ENCODE measurements at places on chromosomes 1 and 21. TPM values are rescaled to one million over a fixed set of nuclear protein-coding genes. Genes with fewer than 3 reads are reported as not detected.

GRCh38 chr1:72891976-72892375 is 609.6 kb upstream of the NEGR1 start:
- no peaks in the 10 kb centered on the region for H3K27me3 ChIP-seq
- no peak overlapping the region for H3K4me3 ChIP-seq
- no peak for DNase-seq
- no peaks in the 10 kb centered on the region for H3K36me3 ChIP-seq

GRCh38 chr1:76374086-76374485 is 299.5 kb downstream of the ST6GALNAC3 start:
- no peaks in the 10 kb centered on the region for H3K36me3 ChIP-seq
- H3K4me1 ChIP-seq = peaks cover 26% of the 10 kb centered on the region
- peak; percentile 97 for DNase-seq
- peak overlapping the region; percentile 86 for H3K27ac ChIP-seq
- H3K4me3 ChIP-seq = no peak overlapping the region
- no peaks in the 10 kb centered on the region for H3K27me3 ChIP-seq

DNA sequence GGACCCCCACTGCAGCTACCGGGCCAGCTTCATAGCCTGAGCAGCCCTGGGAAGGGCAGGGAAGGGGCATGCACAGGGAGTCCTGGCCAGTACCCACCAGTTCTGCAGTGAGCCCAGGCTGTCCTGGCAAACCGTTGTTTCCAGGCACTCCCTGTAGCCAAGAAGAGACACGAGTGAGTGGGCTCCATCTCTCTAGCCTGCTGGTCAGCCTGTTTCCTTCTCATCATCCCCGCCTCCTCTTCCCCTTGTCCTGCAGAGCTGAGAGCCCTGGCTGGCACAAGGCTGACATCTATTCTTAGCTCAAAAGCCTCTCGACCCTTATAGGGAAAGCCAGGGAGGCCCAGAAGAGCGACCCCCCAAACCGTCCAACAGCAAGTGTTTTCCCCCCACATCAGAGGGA is 28.7 kb downstream of the COL16A1 start:
- H3K4me1 ChIP-seq = peaks cover 25% of the 10 kb centered on the region
- no peak overlapping the region for H3K4me3 ChIP-seq
- H3K27ac ChIP-seq = no peak overlapping the region
- DNase-seq = no peak
- H3K36me3 ChIP-seq = no peaks in the 10 kb centered on the region
- H3K27me3 ChIP-seq = peaks cover 4% of the 10 kb centered on the region

DISP3 gene
- total RNA-seq = 2.1 TPM

PAPPA2 gene
- 0.04 TPM for total RNA-seq
